ENCODE measurements at places on chromosomes 1 and 21. TPM values are rescaled to one million over a fixed set of nuclear protein-coding genes. Genes with fewer than 3 reads are reported as not detected.

The FAM72A gene
- 51.2 TPM for total RNA-seq

The C1orf56 gene
- total RNA-seq: 1.0 TPM

The PODN gene
- total RNA-seq: not detected

The GPR161 gene
- 0.53 TPM for total RNA-seq

The GLIS1 gene
- not detected for total RNA-seq

The RCSD1 gene
- 65.6 TPM for total RNA-seq

DNA sequence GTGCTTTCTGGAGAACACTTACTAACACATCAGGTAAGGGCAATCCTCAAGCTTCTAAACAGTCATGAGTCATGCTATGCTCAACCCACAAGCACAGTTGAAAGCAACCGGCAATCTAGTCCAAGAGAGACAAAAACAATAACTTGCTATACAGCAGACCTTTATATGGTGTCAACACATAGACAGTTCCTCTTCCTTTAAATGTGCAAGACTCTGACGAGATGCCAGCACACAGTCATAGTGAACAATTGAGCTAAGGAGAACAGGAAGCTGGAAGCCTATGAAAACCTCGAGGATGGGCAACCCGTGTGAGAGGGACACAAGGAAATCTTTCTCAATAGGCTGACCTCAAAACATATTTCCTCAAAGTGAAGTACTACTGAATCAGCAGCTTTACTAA, 5.3 kb downstream of the ADIPOR1 start:
- no peak for DNase-seq

GRCh38 chr21:34367320-34367935, 3.6 kb downstream of the KCNE2 start:
- peak; percentile 25 for DNase-seq
